Choroid plexus epithelial cell (primary cell): ENCODE measurements at places on chromosomes 16 and 17.

DNA sequence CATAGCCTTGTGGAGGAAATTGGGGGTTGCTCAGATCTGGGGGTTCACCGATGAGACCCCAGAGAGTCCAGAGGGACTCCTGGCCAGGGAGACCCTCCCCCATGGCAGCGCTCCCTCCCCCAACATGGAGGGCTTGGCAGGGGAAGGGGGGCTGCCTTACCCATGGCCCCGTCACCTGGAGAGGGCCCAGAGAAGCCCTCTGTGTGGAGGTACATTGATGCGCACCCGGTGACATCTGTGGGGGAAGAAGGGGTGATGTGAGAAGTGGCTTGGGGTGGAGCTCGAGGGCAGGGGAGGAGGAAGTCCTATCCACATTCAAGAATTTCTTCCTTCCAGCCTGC is 16.2 kb downstream of the ETV4 start:
- no peak for DNase-seq

GRCh38 chr17:80812362-80813088 is 179.1 kb upstream of the CHMP6 start:
- DNase-seq: no peak

GRCh38 chr17:7825206-7825990 is 8.6 kb upstream of the KDM6B start:
- DNase-seq: no peak

- DNase-seq: no peak
Observed at GRCh38 chr16:88472637-88473205, 19.6 kb downstream of the ZFPM1 start.

- DNase-seq: no peak
Observed at GRCh38 chr16:9071377-9071776, 20.1 kb upstream of the HAPSTR1 start.

DNA sequence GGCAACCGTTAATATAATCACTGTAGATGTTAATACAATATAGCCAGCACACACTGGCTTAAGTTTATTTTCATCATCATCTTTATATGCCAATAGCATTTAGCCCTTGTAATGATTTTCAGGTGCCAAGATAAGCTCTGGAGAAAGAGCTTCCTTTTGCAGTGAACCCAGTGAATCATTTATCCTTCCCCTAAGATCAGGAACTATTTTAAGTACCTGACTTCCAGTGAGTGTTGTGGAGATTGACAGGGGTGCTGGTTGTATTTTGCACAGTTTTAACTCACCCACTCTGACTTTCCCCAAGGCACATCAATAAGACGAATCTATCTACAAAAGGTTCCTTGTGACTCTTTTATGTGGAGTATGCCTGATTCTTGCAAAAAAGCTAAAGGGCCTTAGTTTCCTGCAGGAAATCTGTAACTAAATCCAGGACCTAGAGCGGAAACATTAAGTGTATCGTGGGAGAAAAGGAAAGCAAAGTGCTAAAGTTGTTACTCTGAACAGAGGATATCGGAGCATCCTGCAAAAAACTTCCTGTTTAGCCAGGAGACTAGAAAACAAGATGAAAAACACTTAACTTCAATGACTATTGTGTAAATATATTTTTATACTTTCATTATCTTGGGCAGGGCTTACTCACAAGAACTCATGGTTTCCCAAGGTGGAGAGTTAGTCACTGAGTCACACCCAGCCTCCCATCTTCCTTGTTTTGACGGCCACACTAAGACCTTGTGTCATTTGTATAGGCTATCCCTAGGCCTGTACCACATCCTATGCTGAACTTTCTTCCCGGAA is 183.6 kb downstream of the MAP2K6 start:
- peak; percentile 59 for DNase-seq

DNA sequence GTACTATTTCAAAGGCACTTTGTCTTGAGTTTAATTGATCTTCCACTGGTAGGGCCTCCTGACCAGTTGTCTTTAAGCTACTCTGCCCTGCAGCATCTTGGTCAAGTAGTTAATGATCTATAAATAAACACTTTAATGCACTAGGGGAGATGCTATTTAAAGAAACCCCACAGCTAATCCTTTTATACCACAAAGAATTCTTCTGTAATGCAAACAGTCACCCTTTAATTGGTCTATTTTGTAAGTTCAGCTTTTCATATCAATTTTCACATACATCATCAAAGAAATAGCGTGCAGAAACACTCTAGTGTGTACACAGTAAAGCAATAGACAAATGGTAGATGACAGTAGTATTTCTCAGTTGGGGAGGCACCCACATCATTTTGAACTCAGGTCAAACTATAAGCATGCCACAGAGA is 70.3 kb downstream of the PMP22 start:
- DNase-seq: no peak

- DNase-seq: no peak
Observed at GRCh38 chr16:67255553-67256221, 6.9 kb downstream of the SLC9A5 start.

DNA sequence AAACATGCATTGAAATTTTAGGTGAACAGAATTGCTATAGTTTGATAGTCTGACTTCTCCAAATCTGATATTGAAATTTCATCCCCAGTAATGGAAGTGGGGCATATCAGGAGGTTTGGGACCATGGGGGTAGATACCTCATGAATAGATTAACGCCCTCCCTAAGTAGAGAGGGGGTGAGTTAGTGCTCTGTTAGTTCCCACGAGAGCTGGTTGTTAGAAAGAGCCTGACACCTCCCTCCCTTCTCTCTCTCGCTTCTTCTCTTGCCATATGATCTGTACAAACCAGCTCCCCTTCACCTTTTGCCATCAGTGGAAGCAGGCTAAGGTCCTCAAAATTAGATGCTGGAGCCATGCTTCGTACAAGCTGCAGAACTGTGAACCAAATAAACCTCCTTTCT is 78.8 kb downstream of the BRIP1 start:
- no peak for DNase-seq

GRCh38 chr17:78558181-78558850 is 18.9 kb downstream of the DNAH17 start:
- DNase-seq: peak; percentile 11

DNA sequence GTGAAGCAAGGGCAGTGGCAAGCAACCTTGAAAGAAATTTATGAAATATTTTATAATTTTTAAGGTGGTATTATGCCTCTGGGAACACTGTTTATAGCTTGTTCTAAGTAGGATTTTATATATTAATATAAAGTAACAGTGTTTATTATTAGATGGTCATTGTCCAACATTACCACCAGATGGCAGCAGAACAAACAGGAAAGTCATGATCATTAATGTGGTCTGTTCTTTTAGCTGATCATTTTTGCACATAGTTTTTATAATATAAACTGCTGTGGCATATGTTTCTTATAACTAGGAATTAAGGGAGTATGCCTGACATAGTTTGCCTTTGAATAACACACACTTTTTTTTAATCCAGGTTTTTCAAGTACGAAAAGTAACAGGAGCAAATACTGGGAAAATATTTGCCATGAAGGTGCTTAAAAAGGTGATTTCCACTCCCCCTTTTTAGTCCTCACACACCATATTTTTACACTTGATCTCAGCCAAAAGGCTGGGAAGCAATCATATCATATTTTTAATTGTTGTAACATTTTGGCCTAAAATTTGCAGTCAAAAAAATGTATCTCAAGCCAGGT is 21.4 kb downstream of the RPS6KB1 start:
- DNase-seq: peak; percentile 68

- DNase-seq: peak; percentile 34
Observed at GRCh38 chr17:9434642-9435057, 141.0 kb downstream of the STX8 start.

- no peak for DNase-seq
Observed at GRCh38 chr16:23245268-23245667, 56.8 kb upstream of the SCNN1B start.

DNA sequence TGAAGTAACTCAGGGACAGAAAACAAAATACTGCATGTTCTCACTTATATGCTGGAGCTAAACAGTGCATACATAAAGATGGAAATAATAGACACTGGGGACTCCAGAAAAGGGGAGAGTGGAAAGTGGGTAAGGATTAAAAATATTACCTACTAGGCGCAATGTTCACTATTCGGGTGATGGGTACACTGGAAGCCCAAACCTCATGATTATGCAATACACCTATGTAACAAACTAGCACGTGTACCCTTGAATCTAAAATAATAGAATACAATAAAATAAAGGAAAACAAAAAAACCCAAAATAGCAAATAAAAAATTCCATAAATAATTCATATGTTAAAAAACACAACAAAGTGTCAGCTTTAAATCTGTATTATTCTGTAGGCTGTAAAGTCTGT is 56.9 kb downstream of the MAP2K6 start:
- DNase-seq: no peak

GRCh38 chr16:58307583-58308312 is 12.9 kb upstream of the PRSS54 start:
- DNase-seq: no peak

DNA sequence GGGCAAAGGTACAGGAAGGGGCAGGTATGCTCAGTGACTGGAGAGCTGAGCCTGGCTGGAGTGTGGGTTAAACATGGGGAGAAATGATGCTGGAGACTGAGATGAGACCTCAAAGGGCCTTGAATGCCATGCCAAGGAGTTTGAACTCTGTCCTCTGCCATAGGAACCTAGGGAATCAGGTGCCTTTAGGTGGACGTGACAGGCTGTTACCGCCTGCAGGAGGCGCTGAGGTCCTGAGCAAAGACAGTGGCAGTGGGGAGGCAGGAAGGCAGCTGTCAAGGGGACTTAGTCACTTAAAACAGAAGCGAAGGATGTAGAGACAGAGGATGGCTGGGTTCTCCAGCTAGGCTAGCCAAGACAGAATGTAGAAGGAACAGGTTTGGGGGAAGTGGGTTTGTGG is 9.1 kb downstream of the PSMB3 start:
- peak; percentile 58 for DNase-seq

- DNase-seq: no peak
Observed at GRCh38 chr17:65181237-65182061, 44.3 kb downstream of the RGS9 start.

DNA sequence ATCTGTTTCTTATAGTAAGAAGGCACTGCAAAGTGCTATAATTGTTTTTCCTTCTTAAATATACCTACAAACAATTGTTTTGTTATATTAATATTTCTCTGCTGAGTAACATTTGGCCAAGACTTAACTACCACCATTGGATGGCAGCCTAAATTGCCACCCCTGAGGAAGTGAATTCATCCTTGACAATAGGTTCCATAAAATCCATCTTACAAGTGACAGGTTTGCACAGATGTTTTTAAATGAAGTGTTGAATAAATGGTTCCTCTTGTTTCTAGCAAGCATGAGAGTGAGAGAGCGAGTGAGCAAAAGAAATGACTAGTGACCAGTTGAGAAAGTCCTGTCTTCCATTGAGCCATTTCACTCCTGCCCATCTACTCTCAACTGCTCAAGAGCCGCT is 8.3 kb upstream of the MPHOSPH6 start:
- no peak for DNase-seq

GRCh38 chr16:23757937-23758619 is 3.3 kb downstream of the CHP2 start:
- DNase-seq: no peak

DNA sequence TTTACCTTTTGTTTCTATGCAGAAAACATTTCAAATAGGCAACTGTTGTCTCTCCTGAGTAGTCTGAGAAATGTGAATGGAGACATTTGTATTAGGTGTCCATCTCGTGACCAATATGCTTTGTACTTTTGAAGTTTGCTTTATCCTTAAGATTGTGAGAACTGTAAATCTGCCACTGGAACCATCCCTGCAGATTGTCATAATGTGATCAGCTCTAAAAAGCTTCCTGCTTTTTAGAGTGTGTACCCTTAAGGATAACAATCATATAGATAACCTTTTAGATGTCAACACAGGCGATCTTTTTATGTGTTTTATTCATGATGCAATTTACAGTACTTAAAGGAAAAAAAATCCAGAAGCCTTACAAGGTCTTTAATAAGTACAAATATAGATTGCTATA is 63.5 kb downstream of the PRKCA start:
- no peak for DNase-seq

GRCh38 chr16:16092925-16093627 is 130.2 kb downstream of the ABCC6 start:
- peak; percentile 60 for DNase-seq

DNA sequence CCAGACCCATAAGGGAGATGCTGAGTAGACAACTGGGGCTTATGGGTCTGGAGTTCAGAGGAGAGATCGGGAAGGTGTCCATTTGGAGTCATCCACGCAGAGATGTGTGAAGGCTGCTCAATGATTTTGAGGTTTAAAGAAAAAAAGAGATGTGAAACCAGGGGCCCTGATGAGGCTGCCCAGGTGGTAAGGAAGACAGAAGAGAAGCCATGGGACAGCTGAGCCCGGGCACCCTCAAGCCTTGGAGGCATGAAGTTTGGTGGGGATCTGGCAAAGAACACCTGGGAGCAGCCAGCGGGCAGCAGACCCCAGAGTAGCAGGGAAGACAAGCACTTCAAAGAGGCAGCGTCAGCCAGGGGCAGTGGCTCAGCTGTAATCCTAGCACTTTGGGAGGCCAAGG is 20.8 kb upstream of the MYO15B start:
- no peak for DNase-seq
